CD4-positive, alpha-beta T cell (primary cell): ENCODE measurements at places on chromosomes 13 and 19. TPM values are rescaled to one million over a fixed set of nuclear protein-coding genes. Genes with fewer than 3 reads are reported as not detected.

N4BP2L2 gene
- total RNA-seq, result 171 TPM

NPHS1 gene
- not detected for total RNA-seq

ZNF443 gene
- 2.0 TPM for total RNA-seq

ZNF468 gene
- total RNA-seq, result 8.4 TPM

PRODH2 gene
- total RNA-seq, result not detected

ZNF776 gene
- 21.7 TPM for total RNA-seq

SIGLEC8 gene
- total RNA-seq, result not detected
